ENCODE measurements at places on chromosomes 12 and 14. TPM values are rescaled to one million over a fixed set of nuclear protein-coding genes. Genes with fewer than 3 reads are reported as not detected.

The PNN gene
- 62.2 TPM for total RNA-seq

DNA sequence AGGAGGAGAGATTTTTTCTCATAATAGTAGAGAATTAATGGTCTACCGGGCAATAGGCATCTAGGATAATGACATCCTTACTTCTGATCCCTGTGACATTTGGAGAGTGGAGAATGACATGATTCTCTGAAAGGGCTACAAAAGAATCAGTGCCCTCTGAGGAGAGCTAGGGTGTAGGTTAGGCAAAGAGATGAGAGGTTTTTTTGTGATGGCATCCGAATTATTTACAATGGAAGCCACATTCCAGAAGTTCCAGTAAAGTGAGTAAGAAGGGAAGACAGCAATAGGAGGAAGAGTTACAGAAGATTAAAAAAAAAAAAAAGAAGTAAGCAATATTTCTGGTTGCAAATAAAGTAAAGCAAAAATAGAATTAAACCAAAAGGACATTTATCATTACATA, 478.0 kb downstream of the RMST start:
- no peak for DNase-seq

DNA sequence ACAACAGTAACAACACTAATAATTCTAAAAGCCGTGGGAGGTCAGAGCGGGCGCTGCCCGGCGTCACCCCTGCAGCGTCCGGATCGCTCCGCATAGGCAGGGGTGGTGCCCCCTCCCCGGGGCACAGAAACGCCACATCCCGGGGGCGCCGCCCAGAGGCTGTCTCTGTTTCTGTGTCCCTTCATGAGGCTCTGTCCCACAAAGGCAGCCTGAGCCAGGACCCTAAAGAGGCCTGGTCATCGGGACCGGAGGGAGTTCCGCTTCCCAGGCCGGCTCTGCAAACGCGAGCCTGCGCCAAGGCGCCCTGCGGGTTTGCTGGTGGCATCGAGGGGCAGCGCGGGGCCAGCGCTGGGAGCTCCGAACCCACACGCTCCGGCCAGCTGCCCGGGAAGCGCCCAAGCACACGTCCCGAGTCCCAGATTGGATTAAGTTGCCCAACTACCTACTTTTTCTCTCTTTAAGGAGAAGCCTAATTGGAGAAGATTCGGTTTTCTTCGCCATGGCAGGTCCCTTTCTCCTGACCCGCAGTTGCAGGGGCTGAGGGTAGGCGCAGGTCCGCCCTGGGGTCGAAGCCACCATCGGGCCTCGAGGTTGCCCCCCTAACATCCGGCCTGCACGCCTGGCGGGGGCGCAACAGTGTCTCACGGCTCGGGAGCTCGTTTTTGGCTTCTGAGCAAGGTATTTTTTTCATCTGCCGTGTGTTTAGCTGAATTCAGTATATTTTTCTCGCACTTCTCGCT, 421.7 kb downstream of the VRK1 start:
- no peak for DNase-seq

The KCNH3 gene
- 0.32 TPM for total RNA-seq

- no peak for DNase-seq
These were observed 7.9 kb upstream of the GPRC5A start for GRCh38 chr12:12883369-12884001.

GRCh38 chr14:55102141-55102621, 26.9 kb upstream of the LGALS3 start:
- DNase-seq: peak; percentile 77

- peak; percentile 22 for DNase-seq
These were observed 63.3 kb downstream of the RIC8B start for GRCh38 chr12:106837782-106838181.

Measured in transverse colon (tissue), 4 donors.